Skin of body (tissue), 3 donors: ENCODE measurements at places on chromosomes 13 and 19.

DNA sequence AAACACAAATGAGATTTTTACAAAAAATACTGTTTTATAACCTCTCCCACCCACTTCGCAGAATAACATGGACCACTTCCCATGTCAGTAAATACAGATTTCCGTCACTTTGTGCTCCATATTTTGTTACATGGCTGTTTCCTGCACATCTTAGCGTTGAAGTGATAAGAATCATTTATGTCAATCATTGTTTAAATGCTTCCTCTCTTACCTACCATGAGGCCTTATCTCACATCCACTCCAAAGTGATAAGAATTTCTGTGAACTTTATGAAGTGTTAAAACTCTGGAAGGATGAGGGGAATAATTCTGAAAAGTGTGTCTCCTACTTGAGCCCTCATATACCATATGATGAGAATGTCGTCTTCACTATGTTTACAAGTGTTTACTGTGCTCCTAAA is 36.6 kb upstream of the IL17D start:
- DNase-seq = no peak

- no peak for DNase-seq
Observed at GRCh38 chr13:28047757-28048388, 52.5 kb downstream of the FLT3 start.

DNA sequence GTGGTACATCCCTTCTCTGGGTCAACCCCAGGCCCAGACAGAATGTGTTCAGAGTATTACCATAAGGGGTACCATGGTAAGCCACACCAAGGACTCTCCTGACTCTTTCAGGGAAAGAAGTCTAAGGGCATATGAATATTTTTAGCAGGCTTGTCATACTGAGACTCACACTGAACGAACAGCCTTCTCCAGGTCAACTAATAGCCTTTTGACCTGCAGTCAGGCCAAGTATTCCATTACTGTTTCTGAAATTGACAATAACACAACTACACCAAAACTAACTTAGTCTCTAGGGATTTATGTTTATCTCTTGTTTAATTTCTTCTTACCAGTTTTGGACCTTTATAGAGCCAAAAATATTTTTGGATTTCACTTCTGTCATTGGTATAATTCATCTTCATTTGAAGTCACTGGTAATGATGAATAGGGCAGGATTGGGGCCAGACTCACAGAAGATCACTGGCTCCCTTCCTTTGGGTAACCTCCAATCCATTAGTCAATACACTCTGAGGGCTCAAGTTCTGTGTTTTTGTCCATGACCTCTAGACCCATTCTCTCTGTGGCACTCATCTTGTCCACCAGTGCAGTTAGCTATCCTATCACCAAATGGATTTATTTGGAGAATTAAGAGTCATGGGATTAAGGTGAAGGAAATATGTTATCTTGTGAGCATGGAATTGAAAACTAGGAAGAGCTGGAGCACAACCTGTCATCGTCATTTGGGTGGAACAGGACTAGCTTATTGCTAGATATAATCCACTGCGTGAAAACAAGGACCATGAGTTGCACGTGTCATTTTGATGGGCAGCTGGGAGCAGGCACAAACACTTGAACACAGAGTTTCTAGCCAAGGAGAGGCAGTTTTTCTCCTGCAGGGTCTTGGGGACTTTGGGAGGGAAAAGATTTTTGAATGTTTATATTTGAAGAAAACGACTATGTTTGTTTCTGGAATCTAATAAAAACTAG is 313.3 kb downstream of the DCLK1 start:
- DNase-seq = no peak

DNA sequence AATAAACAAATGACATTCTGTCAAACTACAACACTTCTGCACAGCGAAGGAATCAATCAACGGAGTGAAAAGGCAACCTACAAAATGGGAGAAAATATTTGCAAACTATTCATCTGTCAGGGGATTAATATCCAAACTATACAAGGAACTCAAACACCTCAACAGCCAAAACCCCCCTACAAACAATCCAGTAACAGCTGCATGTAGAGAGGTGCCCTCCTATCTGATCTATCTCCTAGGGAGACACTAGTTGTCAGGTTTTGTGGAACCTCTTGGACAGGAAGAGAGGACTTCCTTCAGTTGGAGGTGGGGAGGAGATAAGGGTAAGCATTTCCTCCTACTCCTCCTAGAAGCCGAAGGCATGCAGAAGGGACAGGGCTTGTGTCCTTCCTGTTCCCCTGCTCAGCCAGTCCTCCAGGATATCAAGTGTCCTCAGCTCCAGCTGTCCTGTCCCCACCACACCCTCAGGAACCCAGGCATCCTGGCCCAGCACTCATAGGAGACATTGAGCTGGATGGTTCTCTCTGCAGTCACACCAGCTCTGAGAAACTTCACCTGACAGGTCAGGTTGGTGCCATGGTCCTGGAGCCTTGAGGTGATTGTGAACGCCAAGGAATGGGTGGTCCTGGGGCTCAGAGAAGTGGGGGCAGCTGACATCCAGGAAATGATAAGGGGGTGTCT is 9.8 kb upstream of the SIGLEC8 start:
- DNase-seq = no peak

DNA sequence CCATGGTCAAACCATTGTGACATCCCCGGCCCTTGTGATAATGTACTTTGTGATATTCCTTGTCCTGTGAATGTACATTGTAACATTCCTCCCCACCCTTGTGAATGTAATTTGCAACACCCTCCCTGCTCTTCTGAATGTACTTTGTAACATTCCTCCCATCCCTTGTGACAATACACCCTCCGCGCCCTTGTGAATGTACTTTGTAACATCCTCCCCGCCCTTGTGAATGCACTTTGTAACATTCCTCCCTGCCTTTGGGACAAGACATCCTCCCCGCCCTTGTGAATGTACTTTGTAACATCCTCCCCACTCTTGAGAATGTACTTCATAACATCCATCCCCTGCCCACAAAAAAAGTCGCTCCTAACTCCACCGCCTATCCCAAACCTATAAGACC is 17.1 kb downstream of the ZNF846 start:
- no peak for DNase-seq

DNA sequence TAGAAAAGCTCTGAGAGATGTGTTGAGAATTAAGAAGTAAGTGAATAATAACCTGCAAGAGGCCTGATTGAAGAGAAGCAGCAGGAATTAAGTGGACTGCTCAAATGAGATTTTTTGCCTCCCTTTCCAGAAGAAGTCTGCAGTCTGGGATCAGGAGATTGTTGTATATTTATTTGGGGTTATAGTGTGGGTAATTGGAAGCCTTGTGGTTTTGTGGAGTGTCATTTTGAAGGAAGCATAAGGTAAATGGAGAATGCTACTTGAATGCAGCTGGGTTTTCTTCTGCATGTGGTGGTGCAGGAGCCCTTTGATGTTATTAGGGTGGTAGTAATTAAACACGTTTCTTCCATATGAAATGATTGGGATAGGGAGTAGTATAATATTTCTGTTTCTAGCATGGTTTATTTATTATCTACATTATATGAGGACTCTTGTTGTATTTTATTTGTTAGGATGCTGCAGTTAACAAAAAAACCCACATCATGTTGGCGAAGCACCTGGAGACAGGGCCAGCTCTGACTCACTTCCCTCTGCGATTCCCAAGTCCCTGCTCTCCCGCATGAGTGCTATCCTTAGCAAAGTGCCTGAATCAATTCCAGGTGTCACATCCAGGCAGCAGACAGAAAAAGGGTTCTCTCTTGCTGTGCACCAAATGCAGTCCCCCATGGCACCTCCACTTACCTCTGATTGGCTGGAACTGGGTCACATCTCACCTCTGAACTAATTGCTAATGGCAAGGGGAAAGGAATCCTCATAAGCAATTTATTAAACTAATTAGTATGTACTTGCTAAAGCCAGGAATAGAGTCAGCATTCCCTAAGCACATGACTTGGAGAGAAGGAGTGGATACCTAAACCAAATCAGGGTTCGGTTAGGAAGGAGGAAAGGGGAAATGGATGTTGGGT is 54.8 kb downstream of the DGKH start:
- DNase-seq = no peak

GRCh38 chr13:37651891-37652290 is 53.3 kb upstream of the POSTN start:
- no peak for DNase-seq

DNA sequence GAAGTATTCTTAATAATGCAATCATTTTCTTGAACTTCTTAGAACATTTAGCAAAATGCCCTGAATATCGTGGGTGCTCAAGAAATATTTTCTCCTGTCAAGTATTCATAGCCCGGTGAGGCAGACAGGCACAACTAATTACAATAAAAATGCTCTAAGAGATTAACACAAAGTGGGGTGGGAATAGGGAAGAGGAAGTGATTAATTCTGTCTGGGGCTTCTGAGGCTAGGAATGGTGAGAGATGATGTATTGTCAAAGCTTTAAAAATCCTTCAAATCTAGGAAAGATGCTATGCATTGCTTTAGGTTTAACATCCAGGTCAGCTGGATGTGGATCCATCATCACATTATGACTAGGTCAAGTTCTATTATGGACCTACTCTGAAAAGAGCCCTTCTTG is 66.9 kb upstream of the POSTN start:
- DNase-seq = no peak

DNA sequence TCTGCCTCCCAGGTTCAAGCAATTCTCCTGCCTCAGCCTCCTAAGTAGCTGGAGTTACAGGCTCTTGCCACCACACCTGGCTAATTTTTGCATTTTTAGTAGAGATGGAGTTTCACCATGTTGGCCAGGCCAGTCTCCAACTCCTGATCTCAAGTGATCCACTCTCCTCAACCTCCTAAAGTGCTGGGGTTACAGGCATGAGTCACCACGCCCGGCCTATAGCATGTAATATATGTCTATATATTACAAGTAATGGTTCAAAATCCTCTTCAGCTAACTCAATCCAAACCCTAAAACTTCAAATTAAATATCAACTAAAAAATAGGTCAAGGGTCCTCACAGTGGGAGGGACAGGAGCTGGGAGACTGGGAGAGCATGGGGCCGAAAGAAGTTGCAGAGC is 28.0 kb downstream of the FPR3 start:
- DNase-seq = no peak

DNA sequence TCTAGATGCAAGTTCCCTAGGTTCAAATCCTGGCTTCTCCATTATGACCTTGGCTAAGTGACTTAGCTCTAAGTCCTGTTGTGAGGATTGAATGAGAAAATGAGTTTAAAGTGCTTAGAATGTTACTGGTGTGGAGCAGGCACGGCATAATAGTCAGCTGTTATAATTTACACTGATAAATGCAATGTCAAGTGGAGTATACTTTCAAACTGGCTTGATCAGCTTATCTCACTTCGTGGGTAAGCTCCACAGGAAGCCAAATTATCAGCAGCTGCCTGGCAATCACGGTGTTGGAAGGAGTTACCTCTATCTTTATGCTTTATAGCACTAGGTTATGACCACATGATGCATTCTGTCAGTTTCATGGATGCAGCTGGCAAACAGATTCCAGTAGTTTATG is 272.8 kb downstream of the OLFM4 start:
- DNase-seq = no peak

DNA sequence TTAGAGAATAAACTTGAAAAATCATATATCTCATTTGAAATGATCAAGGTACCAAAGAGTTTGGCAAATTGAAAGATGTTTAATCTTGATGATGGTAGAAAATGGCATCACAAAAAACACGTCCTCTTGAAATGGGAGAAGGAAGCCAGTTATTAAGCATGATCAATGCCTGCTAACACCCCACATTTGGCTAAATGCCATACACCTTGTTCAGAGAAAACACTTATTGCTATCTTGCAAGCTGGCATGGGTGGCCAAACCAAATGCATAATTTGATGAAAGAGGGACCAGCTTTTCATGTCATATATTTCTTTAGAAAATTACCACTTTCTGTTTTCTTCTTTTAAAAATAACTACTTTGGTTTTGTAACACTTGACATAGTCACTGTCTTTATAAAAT is 141.3 kb downstream of the ZAR1L start:
- no peak for DNase-seq

DNA sequence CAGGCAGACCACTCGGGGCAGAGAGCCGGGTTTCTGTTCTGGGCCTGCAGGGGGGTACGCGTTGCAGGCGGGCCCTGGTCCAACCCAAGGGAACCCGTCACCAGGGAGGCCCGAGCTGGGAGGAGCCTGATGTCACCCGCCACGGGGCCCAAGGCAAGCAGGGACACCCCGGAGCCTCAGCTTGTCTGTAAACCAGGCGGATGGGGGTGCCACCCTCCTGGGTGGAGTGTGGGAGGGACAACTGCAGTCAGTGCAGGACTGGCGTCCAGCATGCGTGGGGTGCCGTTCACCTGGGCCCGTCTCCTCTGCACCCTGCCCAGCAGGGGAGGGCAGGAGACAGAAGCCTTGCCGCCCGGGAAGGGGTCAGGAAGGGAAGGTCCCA is 7.0 kb downstream of the CACTIN start:
- DNase-seq = no peak

- no peak for DNase-seq
Observed at GRCh38 chr19:7575434-7576040, 20.1 kb upstream of the CAMSAP3 start.

DNA sequence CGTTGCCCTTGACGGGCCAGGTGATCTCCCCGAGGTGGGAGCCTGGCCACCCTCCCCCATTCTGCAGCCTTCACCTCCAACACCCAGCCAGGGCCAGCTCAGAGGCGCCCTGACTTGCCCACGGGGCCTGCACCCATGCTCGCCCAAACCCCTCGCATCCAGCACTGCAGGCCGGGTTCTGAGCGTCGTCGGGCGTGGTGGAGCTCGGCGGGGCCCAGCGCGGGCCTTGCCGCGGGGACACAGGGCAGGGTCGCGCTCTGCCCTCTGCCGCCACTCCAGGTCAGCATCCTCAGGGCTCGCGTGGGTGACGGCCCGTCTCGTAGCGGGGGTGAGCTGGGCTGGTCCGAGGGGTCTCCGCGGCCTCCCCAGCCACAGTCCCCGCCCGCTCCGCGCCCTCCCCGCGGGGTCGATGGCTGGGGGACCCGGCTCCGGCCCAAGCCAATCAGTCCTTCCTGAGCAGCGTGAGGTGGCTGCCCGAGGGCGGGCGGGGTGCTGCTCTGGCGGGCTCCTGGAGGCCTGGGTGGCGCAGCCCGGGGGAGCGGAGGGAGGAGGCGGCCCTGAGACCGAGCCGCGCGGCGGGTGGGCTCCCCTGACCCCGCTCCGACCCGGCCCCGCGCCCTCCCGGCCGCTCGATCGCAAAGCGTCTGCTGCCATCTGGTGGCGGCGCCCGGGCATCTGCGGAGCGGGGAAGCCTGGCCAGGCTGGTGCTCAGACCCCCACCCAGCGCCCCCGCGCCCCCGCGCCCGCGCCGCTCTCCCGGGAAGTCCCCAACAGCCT is 61.4 kb downstream of the CCNE1 start:
- peak; percentile 7 for DNase-seq

DNA sequence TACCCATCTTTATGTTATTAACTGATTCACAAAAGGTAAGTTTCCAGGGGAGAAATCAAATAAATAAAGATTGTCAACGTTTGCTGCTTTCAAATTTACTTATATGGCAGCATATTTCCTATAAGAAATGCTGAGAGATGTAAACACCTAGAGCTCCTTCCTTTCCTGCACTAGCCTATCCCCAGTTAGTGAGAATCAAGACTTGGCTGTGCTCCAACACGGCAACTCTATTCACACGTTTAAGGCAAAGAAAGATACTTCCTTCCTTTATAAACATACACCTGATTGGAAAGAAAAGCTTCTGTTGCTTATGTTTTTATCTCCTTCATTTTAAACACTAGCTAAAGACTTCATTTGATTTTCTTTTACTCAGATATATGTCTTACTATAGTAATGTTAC is 107.0 kb downstream of the PCDH9 start:
- DNase-seq = no peak

GRCh38 chr13:63605962-63606361 is 2190.3 kb upstream of the PCDH20 start:
- no peak for DNase-seq
